ENCODE measurements at places on chromosomes 5 and 9. TPM values are rescaled to one million over a fixed set of nuclear protein-coding genes. Genes with fewer than 3 reads are reported as not detected.

RANBP6 gene
- 36.9 TPM for total RNA-seq

FAM169A gene
- 6.5 TPM for total RNA-seq

IL33 gene
- total RNA-seq: 6.9 TPM

PRR16 gene
- 2.2 TPM for total RNA-seq

AIF1L gene
- total RNA-seq: 15.6 TPM

ELAVL2 gene
- not detected for total RNA-seq

SPIN1 gene
- total RNA-seq: 134 TPM

IFNA13 gene
- not detected for total RNA-seq

RGMB gene
- total RNA-seq: 17.2 TPM

DIPK1B gene
- total RNA-seq: 26.3 TPM

RRAGA gene
- 37.1 TPM for total RNA-seq

TERT gene
- not detected for total RNA-seq

TEK gene
- 61.3 TPM for total RNA-seq

GHR gene
- total RNA-seq: 19.7 TPM

OLFML2A gene
- total RNA-seq: 86.5 TPM

PCDHB11 gene
- 9.8 TPM for total RNA-seq

TNFAIP8 gene
- total RNA-seq: 12.6 TPM

CHSY3 gene
- 22.1 TPM for total RNA-seq

SOX30 gene
- total RNA-seq: not detected

TMEM215 gene
- not detected for total RNA-seq

FGD3 gene
- total RNA-seq: 2.8 TPM

TRIP13 gene
- total RNA-seq: not detected

PCDHB12 gene
- total RNA-seq: 0.88 TPM

FAM200C gene
- 34.1 TPM for total RNA-seq

ACOT12 gene
- not detected for total RNA-seq

FOXD4L3 gene
- total RNA-seq: not detected

P4HA2 gene
- 19.4 TPM for total RNA-seq

ITGA2 gene
- 22.4 TPM for total RNA-seq
